Midbrain (tissue), 1 donor: ENCODE measurements at places on chromosomes 13 and 19.

GRCh38 chr19:32642771-32643170 is 32.2 kb downstream of the ANKRD27 start:
- DNase-seq: no peak

DNA sequence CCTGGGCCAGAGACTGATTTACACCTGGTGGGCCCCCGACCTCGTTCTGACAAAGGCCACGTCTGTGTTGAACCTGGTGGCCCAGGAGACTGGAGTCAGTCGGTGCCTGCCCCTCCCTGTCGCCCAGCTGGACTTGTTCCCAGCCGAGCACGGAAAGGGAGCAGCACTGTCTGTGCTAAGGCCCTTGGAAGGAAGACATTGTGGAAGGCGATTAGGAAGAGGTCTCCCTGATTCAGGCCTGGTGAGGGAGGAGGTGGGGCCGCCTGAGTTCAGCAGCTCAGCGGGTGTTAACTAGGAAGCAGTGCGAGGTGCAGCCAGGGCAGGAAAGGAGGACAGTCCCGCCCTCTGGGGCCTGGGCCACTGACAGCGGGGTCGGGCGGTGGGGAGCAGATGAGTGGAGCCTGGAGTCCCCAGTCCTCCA is 64.7 kb downstream of the GPR12 start:
- DNase-seq: no peak

- peak; percentile 9 for DNase-seq
Measured at GRCh38 chr19:29927944-29928625, 14.0 kb upstream of the URI1 start.

GRCh38 chr19:50537769-50538230 is 24.1 kb upstream of the ASPDH start:
- DNase-seq: peak; percentile 91

GRCh38 chr13:101473458-101473857 is 21.0 kb downstream of the ITGBL1 start:
- DNase-seq: peak; percentile 13

- DNase-seq: no peak
Measured at GRCh38 chr19:49441210-49441959, at the start of gene SLC17A7. SLC17A7 (minus strand) TSS chr19:49441527; CDS start chr19:49441379, 148 bp downstream.

DNA sequence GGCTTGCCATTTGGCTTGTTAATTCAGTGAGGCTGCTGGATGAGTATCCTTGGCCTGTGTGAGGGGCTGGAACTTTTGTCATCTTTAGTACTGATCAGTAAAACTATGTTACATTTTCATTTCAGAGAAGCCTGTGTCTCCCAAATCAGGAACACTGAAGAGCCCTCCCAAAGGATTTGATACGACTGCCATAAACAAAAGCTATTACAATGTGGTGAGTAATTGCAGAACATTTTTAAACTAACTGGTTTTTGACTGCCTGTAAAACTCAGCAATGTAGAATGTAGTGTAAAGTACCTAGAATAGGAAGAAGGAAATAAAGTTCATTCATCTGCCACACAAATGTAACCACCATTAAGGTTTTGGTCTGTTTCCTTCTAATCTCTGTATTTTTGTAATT is 87.4 kb upstream of the TEX29 start:
- DNase-seq: no peak

GRCh38 chr13:110245416-110245899 is 61.5 kb downstream of the COL4A1 start:
- DNase-seq: no peak

GRCh38 chr19:36009220-36009619 is 607 bp upstream of the SYNE4 start:
- peak; percentile 54 for DNase-seq

- no peak for DNase-seq
Measured at GRCh38 chr19:21117041-21117907, 24.6 kb upstream of the ZNF431 start.

GRCh38 chr19:30446850-30447552 is 74.8 kb downstream of the ZNF536 start:
- DNase-seq: no peak

GRCh38 chr19:1634938-1635243 is 17.5 kb downstream of the TCF3 start:
- no peak for DNase-seq

GRCh38 chr13:77465603-77466195 is 69.8 kb upstream of the SCEL start:
- no peak for DNase-seq

GRCh38 chr13:75541287-75541686 is 3.6 kb upstream of the COMMD6 start:
- peak; percentile 11 for DNase-seq

DNA sequence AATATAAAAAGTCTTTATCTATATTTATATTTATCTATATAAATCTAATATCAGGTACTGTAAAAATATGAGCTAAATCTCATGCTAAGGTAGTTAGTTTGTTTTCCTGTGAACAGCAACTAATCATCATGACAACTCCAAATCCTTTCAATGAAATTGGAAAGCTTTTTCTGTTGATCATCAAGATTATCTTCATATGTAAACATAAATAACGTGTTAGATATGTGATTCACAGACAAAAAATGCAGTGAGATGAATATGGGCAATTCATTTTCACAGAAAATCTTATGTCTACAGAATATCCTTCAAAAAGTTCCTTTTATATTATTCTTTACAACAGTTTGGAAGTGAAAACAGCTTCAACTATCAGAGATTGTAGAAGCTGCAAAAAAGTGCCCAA is 41.7 kb upstream of the EEF1AKMT1 start:
- DNase-seq: no peak

- DNase-seq: no peak
Measured at GRCh38 chr19:48213959-48214358, 41.8 kb downstream of the CARD8 start.

DNA sequence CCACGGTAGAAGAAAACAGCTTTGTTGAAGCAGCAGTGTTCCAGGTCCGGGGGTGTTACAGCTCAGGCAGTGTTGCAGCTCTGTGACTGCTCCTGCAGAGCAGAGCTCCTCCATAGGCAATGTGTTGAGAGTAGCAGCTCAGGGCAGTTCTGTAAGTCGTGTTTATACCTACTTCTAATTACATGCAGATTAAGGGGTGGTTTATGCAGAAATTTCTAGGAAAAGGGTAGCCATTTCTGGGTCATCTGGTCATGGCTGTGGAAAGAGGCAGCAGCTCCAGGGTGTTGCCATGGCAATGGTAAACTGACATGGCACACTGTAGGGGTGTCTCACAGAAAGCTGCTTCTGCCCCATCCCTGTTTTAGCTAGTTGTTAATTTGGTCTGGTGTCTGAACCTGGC is 316.4 kb downstream of the GPC5 start:
- no peak for DNase-seq

GRCh38 chr13:108478179-108478578 is 151.2 kb upstream of the MYO16 start:
- no peak for DNase-seq

- DNase-seq: no peak
Measured at GRCh38 chr19:13118424-13119193, 545 bp downstream of the NACC1 start.

GRCh38 chr13:110001670-110002275 is 215.4 kb upstream of the IRS2 start:
- no peak for DNase-seq

DNA sequence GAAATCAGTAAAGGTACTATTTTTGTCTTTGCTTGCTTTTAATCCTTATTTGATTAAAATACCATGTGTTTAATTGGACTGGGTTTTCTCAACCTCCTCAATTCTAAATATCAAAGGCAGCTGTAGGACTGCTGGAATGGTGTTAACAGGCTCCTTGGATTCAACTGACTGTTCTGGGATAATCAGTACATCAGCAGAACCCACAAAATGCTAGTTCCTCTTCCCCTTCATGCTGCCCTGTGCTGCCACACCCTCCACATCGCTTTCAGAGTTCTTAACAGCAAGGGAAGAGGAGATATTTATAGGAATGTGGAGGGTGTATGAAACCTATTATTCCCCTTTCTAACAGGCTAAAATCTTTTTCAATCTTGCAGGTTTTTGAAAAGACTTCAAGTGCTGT is 82.4 kb downstream of the KCTD12 start:
- no peak for DNase-seq

DNA sequence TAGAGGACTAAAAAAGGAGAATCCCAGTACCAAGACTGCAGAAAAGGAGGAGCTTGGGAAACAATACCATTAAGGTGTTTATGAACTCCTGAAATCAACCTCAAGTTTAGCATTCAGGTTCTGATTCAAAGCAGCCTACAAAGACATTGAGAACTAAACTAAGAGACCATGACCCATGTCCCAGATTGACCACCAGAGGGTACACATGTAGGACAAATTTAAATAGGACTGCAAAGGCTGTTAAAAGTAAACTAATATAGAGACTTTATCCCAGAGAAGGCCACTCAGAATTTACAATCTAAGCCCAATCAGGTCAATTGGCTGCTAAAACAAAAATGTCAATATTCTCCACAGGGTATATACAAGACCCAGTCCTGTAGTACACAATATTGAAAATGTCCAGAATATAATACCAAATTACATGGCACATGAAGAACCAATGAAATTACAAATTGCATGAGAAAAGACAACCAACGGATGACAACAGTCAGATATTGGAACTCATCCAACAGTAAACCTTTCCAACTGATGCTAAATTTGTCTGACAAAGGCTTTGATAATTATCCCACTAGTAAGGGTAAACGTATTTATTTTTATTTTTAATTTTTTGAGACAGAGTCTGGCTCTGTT is 682.4 kb downstream of the UQCRFS1 start:
- DNase-seq: no peak

DNA sequence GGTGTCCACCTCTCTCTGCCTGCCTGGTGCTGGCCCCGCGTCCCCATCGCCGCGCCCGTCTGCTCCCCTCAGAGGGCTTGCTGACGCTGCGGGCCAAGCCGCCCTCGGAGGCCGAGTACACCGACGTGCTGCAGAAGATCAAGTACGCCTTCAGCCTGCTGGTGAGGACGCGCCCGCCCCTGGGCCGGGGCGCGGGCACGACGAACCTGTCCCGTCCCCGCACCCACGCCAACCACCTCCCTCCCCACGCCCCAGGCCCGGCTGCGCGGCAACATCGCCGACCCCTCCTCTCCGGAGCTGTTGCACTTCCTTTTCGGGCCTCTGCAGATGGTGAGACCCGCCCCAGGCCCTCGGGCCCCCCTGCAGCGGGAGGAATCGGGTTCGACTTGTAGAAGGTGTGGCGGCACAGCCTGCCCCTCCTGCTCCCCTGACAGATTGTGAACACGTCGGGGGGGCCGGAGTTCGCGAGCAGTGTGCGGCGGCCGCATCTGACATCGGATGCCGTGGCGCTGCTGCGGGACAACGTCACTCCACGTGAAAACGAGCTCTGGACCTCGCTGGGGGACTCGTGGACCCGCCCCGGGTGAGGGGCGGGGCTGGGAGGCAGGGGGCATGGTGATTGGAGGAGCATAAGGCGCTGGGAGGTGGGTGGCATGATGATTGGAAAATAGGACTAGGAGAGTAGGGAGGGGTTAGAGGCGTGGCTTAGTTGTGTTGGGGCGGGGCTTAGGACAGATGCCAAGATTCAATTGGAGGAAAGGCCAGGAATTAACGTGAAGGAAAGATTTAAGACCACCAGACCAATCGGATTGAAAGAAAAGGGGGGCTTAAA is 6.6 kb downstream of the EPS8L1 start:
- DNase-seq: no peak

DNA sequence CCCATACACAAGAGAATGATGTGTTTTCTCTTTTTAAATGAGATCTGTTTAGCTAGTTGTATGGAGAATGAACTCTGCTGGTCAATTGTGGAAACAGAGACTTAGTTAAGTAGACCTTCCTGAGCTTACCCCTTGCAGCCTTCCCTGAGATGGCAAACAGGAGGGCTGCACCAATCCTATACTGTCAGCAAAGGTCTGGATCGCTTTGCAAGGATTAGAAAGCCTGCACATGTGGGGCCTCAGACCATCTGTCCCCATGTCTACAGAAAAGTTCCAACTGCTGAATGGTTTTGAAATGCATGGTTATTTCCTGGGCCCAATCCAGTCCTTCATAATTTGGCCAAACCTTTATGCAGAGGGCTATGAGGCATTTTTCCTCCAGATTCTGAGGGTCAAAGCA is 183.9 kb upstream of the SLC10A2 start:
- DNase-seq: no peak

DNA sequence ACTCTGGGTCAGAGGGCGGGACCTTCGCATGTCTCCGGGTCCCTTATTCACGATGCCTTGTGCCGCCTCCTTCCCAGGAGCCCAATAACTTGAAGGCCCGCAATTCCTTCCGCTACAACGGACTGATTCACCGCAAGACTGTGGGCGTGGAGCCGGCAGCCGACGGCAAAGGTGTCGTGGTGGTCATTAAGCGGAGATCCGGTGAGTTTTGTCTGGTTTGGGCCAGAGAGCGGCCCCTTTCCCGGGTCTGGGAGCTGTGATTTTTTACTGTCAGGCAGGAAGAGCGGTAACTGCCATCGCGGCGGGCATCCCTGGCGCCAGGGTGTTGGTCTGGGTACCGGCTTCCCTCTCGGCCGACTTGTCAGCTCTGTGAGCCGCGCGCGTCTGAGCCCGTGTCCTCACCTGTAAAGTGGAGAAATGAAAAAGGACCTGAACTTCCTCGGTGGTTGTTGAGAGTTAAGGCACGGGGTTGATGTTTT is 800 bp downstream of the RPL28 start:
- DNase-seq: no peak

DNA sequence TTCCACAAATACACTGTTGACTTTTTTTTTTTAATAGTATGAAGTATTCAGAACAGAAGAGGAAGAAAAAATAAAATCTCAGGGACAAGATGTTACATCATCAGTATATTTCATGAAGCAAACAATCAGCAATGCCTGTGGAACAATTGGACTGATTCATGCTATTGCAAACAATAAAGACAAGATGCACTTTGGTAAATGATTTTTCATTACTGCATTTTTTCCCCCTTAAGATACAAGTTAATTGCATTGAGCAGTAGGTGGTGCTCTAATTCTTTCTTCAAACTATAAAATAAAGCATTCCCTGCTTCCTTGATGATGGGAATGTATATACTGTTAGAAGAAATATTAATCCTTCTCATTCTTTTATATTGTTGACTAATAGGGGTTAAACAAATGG is 17.1 kb downstream of the UCHL3 start:
- peak; percentile 13 for DNase-seq

DNA sequence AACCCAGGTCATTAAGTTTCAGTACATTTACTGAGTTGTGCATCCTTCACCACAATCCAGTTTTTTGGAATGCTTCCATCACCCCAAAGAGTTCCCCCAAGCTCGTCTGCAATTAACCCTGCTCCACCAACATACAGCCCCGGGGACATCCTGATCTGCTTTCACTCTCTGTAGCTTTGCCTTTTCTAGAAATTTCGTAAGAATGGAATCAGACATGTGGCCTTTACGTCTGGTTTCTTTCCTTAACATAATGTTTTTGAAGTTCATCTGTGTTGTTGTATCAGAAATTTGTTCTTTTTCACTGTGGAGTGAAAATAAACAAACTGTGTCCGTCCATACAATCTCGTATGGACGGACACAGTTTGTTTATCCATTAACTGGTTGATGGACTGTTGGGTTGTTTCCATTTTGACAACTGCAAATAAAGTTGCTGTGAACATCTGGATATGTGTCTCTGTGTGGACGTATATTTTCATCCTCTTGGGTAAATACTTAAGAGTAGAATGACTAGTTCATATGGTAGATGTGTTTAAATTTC is 2.9 kb downstream of the KLHL26 start:
- DNase-seq: no peak

GRCh38 chr19:290372-291005 is 714 bp downstream of the PLPP2 start:
- DNase-seq: peak; percentile 85
